ENCODE measurements at places on chromosomes 2 and 18. TPM values are rescaled to one million over a fixed set of nuclear protein-coding genes. Genes with fewer than 3 reads are reported as not detected.

The ITGAV gene
- 26.8 TPM for polyA plus RNA-seq

The MGAT4A gene
- not detected for polyA plus RNA-seq

- no peak for DNase-seq
Measured at GRCh38 chr18:61545281-61546245, 212.3 kb downstream of the CDH20 start.

The UGT1A3 gene
- polyA plus RNA-seq, result not detected

- DNase-seq, result no peak
Measured at GRCh38 chr2:187982668-187983067, 309.0 kb upstream of the GULP1 start.

The IHH gene
- not detected for polyA plus RNA-seq

- no peak for DNase-seq
Measured at GRCh38 chr2:104140361-104140760, 713.6 kb upstream of the POU3F3 start.

- DNase-seq, result peak; percentile 79
Measured at GRCh38 chr2:70124983-70125480, 37.8 kb downstream of the PCBP1 start.

GRCh38 chr18:72201032-72201431 lies 343.1 kb downstream of the CBLN2 start:
- DNase-seq, result no peak

DNA sequence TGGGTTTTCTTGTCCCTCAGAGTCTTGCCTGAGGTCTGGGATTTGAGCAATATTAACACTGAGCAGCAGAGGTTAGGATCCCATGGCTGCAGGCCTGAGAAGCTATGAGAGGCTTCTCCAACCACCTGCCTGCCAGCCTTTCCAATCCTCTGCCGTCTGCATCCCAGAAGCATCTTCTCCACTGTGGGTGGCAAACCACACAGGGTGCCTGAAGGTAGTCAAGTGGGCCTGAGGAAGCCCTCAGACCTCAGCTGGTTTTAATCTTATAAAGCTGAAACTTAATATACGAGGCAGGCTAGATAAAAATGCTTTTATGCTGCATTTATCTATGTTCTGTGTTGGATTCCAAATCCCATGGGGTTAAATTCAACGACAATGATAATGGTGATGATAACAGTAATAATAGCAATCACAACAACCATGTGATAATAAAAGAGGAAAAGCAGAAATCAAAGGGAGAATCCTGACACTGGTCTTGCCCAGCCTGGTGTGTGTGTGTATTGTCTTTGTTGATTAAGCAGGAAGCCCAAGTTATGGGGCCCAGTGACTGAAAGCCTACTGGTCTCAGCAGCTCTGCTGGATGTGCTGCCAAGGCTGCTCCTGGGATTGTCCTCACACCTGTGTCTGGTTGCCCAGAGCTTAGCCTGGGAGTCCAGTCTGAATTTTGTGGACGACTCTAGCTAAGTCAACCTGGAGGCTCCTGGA lies 59.7 kb upstream of the LDAH start:
- no peak for DNase-seq

The CTIF gene
- 30.9 TPM for polyA plus RNA-seq

DNA sequence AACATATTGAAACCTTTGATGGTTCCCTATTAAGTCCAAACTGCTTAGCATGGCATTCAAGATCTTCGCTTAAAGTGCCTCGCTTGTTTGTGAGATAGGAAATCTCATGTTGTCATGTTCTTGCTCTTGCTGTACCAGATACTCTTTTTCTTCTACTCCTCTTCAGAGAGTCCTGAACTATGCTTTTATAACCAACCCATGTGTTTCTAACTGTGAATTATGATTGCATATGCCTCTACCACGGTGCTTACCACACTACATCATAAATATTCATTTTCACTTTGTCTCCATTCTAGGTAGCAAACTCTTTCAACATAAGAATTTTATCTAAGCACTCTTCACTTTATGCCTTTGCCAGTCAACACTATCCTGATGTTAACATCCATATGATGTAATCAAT lies 23.6 kb downstream of the STAT4 start:
- no peak for DNase-seq

GRCh38 chr18:38475686-38476085 lies 910.1 kb upstream of the CELF4 start:
- DNase-seq, result no peak

The GLI2 gene
- 11.0 TPM for polyA plus RNA-seq

The DSC3 gene
- 0.38 TPM for polyA plus RNA-seq

DNA sequence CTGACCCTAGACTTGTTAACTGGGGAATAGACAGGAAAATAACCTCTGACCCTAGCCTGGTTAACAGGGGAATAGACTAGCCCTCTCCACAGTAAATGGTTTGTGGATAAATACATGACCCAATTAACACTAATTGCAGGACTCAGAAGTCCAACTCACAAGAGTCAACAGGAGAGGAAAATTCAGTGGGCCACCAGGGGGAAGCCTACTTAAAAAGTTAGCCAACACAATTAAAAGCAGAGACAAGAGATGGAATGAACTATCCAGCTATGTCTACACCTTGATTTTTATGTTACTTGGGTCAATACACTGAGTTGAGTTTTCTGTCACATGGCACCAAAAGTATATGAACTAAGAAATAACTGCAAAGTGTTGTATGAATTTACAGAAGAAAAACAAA lies 158.8 kb upstream of the SLC39A10 start:
- DNase-seq, result no peak

DNA sequence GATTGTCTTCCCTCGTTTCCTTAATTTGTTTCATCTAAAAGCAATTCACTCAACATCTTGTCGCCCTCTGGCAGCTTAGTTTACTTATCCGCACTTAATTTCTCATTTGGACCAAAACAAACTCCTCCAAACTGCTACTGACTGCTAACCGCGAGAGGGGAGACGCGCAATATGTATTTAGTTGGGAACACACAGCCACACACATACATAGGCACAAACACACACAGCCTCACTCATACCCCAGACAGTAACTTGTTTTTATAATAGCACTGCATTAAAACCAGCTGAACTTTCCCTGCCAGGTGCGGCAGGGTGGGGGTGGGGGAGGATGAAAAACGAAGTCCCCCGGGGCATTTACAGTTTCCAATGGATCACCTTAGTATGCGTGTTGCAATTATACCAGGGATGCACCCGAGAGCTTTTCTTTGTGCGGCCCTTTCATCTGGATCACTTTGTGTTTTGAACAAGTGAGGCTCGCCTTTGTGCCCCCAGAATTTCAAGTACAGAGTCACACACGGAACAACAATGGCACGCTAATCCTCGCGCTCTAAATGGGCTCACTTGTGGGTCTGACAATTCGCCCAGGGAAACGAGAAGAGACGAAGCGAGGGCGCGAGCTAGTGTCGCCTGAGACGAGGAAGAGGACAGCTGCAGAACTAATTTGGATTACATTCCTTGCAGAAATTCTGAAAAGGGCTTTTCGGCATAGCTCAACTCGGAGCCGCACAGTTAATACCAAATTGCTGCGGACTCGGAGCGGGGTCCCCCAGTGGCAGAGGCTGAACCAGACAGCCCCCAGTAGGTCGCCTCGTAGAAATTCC lies 2.4 kb downstream of the ERBB4 start:
- peak; percentile 17 for DNase-seq

DNA sequence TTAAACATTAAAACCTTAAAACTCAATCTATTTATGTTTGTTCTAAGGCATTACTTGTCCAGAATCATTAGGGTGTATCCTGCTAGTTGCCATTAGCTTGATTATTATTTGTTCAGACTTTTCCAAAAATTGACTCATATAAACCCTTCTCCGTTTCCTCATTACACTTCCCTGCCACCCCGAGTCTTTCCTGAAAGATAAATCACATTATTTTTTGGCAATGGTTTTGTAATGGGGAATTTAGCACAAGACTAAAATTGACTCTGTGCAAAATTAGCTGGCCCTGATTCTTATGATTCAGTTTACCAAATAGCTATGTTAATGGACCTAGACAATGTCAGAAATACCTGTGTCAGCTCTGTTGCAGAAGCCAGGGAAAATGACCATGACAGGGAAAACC lies 112.2 kb upstream of the NT5C1B start:
- DNase-seq, result no peak

DNA sequence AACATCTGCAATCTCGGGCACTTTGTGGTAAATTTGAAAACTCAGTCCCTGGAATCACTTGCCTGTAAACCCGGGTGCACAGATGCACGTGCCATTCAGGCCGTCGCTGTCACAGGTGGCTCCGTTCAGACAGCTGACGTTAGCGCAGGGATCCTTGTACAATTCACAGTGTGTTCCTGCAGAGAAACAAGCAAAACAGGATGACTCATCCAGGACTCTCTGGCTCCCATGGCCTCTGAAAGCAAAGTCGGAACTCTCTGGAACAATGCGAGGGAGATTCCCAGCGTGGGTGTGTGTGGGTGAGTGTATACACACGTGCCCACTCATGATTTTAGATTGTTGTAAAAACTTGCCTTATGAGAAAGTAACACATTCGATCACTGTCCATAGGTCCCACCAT lies 136.1 kb upstream of the PID1 start:
- no peak for DNase-seq

DNA sequence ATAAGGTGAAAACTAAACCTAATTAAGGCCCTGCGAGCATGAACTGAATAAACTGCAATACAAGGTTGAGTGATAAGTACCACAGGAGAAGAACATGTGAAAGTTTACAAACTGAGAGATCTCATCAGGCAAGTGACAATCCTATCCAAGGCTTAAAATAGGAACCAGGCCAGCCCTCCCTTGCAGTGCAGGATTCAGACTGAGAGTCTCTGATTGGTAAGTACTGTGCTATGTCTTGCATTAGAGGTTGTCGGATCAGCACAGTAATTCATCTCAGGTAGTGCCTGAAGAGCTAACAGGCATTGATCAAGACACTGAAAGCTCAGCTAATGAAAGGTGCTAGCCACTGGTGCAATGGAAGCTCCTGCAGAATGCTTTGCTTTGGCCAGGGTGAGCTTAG lies 801.7 kb upstream of the ID2 start:
- DNase-seq, result no peak

GRCh38 chr2:207328944-207329386 lies 163.2 kb upstream of the KLF7 start:
- DNase-seq, result no peak

GRCh38 chr2:119280680-119281079 lies 57.0 kb downstream of the STEAP3 start:
- DNase-seq, result no peak

- DNase-seq, result no peak
Measured at GRCh38 chr2:182816866-182817265, 49.6 kb downstream of the FRZB start.

- DNase-seq, result no peak
Measured at GRCh38 chr18:65822826-65823225, 72.0 kb downstream of the CDH7 start.

- DNase-seq, result no peak
Measured at GRCh38 chr2:70557171-70557838, 3.7 kb upstream of the TGFA start.

DNA sequence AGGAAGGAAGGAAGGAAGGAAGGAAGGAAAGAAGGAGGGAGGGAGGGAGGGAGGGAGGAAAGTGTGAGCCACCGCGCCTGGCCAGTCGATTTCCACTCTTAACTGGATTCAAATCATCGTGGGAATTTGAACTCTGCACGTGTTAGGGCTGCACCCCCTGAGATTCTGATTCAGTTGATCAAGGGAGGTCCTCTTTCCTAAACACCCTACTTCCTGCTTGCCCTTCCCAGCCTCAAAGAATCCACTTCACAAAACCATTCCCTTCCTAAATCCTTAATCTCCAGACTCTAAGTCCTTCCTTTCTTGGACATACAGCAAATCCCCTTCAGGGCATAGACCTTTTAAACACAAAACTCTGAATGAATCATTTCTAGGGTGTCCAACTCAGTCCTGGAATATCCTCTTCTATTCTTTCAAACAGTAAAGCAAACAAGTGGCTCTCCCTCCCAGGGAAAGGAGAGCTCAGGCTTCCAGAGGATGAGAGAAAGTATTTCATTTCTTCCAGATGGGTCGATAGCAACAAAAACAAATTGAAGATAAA lies 68.2 kb upstream of the MBOAT2 start:
- no peak for DNase-seq

DNA sequence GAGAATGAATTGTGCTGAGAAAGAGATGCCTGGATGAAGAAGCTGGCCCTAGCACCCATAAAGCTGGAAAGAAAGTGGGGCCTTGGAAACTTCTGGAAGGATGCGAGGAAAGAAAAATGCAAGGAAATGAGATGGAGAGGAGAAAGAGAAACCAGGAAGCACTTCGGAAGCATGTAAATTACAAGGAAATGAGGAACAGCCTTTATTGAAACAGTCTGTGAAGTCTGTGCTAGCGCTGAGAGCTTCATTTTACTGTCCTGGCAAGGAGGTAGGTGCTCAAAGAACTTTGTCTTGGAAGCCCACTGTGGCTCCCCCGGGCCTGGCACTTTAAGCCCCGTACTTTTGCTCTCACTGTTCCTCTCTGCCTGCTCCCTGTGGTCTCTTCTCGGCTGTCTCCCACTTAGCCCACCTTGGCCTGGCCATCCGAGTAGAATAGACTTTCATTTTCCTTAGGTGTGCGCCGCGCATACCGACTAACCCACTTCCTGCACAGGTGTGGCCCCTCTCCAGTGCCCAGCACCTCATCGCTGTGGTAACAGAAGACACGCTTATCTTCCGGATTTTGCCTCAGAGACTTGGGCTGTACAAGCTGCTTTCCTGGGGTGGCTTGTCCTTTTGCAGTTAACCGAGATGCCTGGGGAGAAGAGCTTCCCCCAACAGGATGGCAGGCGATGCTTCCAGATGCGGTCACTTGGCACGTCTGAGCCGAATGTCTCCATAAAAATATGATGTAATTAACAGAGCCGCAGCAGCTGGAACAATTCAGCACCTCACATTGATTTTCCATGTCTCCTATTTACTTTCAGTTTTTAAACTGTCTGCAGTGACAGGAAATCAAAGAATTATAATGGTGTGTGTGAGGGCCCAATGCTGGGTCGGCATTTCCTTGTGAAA lies 199.6 kb downstream of the HRH4 start:
- DNase-seq, result peak; percentile 77

The TEX51 gene
- not detected for polyA plus RNA-seq

- no peak for DNase-seq
Measured at GRCh38 chr18:58977801-58978200, 113.1 kb downstream of the ZNF532 start.

- no peak for DNase-seq
Measured at GRCh38 chr2:127157651-127158485, 50.9 kb upstream of the BIN1 start.

DNA sequence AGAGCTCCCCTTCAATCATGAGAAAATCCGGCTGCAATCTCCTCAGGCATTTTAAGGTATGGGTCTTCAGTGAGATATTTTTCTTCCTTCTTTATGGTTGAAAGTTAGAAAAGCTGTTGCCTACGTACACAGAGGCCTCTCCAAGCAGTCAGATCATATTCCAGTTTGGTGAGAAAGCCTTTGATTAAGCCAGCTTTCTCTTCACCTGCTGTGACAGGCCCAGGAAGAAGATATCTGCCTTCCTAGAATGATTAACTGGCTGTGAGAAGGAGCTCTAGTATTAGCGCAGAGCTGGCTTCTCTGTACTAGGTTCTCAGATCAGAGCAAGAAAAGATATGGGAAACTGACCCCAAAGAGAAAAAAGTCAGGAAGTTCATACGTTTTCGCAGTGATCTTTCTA lies 585.0 kb upstream of the CHAC2 start:
- DNase-seq, result no peak

- DNase-seq, result no peak
Measured at GRCh38 chr2:184041077-184041476, 557.3 kb upstream of the ZNF804A start.
